ENCODE measurements at places on chromosomes 12 and 14. TPM values are rescaled to one million over a fixed set of nuclear protein-coding genes. Genes with fewer than 3 reads are reported as not detected.

KCNC2 gene
- total RNA-seq: not detected

PNP gene
- total RNA-seq: 38.8 TPM

MAPK1IP1L gene
- total RNA-seq: 72.7 TPM

HOXC10 gene
- not detected for total RNA-seq

GDF3 gene
- total RNA-seq: not detected

ADGRD1 gene
- total RNA-seq: 12.9 TPM

P2RX2 gene
- total RNA-seq: 0.32 TPM

OR4K2 gene
- not detected for total RNA-seq

CCDC91 gene
- 42.5 TPM for total RNA-seq

ATF7 gene
- 42.8 TPM for total RNA-seq

All from mucosa of descending colon (tissue), 3 donors.